Lung (tissue), 17 donors: ENCODE measurements at places on chromosomes 7 and 10. TPM values are rescaled to one million over a fixed set of nuclear protein-coding genes. Genes with fewer than 3 reads are reported as not detected.

Gene CUL1
- total RNA-seq: 56.5 TPM

- no peaks in the 10 kb centered on the region for H3K27me3 ChIP-seq
- no peak overlapping the region for H3K4me3 ChIP-seq
- DNase-seq: no peak
- H3K36me3 ChIP-seq: no peaks in the 10 kb centered on the region
Observed at GRCh38 chr7:134245253-134245652, 71.5 kb downstream of the SLC35B4 start.

GRCh38 chr7:19369182-19369581 is 224.0 kb upstream of the FERD3L start:
- H3K27me3 ChIP-seq: peaks cover 2% of the 10 kb centered on the region
- no peaks in the 10 kb centered on the region for H3K36me3 ChIP-seq
- H3K4me1 ChIP-seq: no peaks in the 10 kb centered on the region
- no peak for DNase-seq
- no peak overlapping the region for H3K4me3 ChIP-seq
- no peak overlapping the region for H3K27ac ChIP-seq

DNA sequence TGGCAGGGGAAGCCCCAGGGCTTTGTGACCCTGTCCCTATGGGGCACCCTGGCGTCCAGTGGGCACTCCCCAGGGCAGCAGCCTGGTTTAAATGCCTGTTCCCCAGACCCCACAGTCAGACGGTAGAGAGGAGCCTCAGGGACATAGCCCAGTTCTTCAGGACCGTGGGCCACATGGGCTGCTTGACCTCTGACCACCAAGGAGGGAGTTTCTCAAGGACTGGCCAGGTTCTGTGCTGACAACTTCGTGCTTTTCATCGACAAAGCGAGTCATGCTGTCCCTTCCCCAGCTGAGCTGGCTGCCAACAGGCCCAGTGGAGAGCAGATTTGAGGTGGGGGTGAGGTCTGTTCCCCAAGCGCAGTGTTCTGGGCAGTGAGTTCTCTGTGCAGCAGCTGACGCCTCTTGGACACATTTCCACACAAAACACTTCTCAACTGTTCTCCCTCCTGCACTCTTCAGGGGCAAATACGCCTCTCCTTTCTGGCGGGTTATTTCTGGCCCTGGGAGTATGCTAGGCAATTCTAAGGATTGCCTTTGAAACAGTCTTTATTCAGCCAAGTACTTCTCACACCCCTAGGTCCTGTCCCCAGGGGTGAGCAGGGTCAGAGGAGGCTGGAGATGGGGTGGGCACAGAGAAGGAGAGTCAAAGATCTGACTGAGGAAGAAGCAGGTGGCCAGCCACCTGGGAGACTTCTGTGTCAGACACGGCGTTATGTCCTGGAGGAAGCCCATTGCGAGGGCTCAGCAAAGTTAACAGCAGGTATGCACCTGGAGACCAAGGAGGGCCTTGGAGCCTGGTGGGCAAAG is 57.3 kb upstream of the CAMK2B start:
- no peak overlapping the region for H3K27ac ChIP-seq
- no peaks in the 10 kb centered on the region for H3K27me3 ChIP-seq
- no peaks in the 10 kb centered on the region for H3K4me1 ChIP-seq
- no peak overlapping the region for H3K4me3 ChIP-seq
- no peaks in the 10 kb centered on the region for H3K36me3 ChIP-seq

Gene ELN
- total RNA-seq: 274 TPM

Gene UBN2
- total RNA-seq: 15.5 TPM

GRCh38 chr10:43172645-43173044 is 34.4 kb downstream of the CSGALNACT2 start:
- H3K4me3 ChIP-seq: no peak overlapping the region
- no peaks in the 10 kb centered on the region for H3K27me3 ChIP-seq
- peaks cover 24% of the 10 kb centered on the region for H3K36me3 ChIP-seq
- peaks cover 7% of the 10 kb centered on the region for H3K4me1 ChIP-seq
- peak overlapping the region; percentile 13 for H3K27ac ChIP-seq

Gene ITIH5
- 68.5 TPM for total RNA-seq

GRCh38 chr7:44655341-44655740 is 48.9 kb downstream of the OGDH start:
- no peak overlapping the region for H3K4me3 ChIP-seq
- no peaks in the 10 kb centered on the region for H3K27me3 ChIP-seq
- no peak for DNase-seq

DNA sequence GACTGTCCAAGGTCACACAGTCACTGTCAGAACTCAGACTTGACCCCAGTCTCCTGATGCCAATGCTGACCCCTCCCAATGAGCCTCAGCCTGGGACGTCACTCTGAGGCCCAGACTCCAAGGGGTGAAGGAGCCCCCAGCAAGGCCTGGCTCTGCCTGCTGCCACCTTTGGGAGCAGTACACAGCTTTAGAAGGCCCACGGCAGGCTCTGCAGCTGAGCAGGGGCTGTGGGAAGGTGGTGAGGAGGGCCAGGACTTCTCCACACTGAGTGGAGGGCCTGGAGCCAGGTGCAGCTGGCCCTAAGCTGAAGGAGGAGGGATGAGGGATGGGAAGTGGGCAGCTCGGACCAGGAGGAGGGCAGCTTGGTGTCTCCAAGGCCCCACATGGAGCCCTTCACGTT is 23.9 kb upstream of the ZMIZ1 start:
- peak; percentile 4 for DNase-seq
- no peak overlapping the region for H3K4me3 ChIP-seq
- H3K27ac ChIP-seq: no peak overlapping the region
- peaks cover 15% of the 10 kb centered on the region for H3K4me1 ChIP-seq
- H3K36me3 ChIP-seq: no peaks in the 10 kb centered on the region
- no peaks in the 10 kb centered on the region for H3K27me3 ChIP-seq

DNA sequence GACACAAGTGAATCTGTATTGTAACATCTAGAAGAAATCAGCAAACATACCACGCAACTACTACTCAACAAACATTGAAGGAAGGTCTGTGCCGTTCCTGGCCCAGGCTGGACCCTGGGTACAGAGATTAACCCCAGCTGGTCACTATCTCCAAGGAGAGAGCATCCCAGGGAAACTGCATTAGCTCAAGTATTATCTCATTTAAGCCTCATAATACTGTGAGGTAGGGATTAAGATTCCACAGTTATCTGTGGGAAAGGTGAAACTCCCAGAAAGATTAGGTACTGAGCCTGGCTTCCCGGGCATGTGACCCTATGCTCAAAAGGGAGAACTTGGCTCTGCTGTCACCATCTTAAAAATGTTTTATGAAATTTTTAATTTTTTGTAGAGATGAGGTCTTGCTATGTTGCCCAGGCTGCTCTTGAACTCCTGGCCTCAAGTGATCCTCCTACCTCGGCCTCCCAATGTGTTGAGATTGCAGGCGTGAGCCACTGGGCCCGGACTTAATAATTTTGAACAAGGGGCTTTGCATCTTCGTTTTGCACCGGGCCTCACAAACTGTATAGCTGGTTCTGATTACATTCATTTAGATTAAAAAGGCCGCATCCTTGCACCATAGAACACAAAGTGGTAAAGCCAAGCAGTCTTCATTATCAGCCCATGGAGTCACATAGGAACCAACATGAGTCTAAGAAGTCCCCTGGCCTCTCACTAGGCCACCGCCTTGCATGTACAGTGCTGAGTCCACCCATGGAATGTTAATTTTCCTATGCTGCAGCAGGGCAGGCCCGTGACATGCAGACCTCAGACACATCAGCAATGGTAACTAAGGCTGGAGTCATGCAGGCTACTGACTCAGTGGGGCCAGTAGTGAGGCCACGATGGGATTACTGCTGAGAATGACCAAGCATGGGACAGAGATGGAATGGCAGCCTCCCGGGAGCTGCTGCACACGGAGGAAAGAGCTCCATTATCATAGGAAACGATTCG is 5.5 kb upstream of the CTBP2 start:
- no peak for DNase-seq
- H3K27ac ChIP-seq: no peak overlapping the region
- H3K4me3 ChIP-seq: no peak overlapping the region

Gene EFCAB10
- total RNA-seq: 23.2 TPM

DNA sequence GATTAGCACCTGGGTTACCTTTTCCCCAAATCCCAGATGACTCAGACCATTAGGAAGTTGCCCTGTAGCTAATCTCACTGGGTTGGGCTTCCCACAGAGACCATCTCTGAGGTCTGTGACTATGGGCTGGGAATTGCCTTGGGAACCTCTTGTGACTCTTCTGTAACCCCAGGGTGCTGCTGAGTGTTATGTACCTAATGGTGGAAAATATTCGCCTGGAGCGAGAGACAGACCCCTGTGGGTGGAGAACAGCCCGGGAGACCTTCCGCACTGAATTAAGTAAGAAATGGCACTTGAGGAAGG is 20.0 kb downstream of the STRIP2 start:
- DNase-seq: no peak
- H3K36me3 ChIP-seq: no peaks in the 10 kb centered on the region
- H3K4me3 ChIP-seq: no peak overlapping the region
- H3K27me3 ChIP-seq: no peaks in the 10 kb centered on the region
- H3K4me1 ChIP-seq: no peaks in the 10 kb centered on the region

- peaks cover 33% of the 10 kb centered on the region for H3K4me1 ChIP-seq
- no peaks in the 10 kb centered on the region for H3K36me3 ChIP-seq
- H3K27ac ChIP-seq: no peak overlapping the region
- H3K4me3 ChIP-seq: peak overlapping the region; percentile 33
Observed at GRCh38 chr10:22335173-22335933, 9.9 kb upstream of the SPAG6 start.

- no peak overlapping the region for H3K4me3 ChIP-seq
- DNase-seq: no peak
- H3K27me3 ChIP-seq: peaks cover 7% of the 10 kb centered on the region
- H3K36me3 ChIP-seq: no peaks in the 10 kb centered on the region
- no peak overlapping the region for H3K27ac ChIP-seq
- no peaks in the 10 kb centered on the region for H3K4me1 ChIP-seq
Observed at GRCh38 chr10:93565446-93565845, 1.0 kb upstream of the FFAR4 start.

Gene VWDE
- 1.7 TPM for total RNA-seq

GRCh38 chr7:69967689-69968450 is 369.6 kb downstream of the AUTS2 start:
- H3K36me3 ChIP-seq: no peaks in the 10 kb centered on the region
- peak; percentile 44 for DNase-seq
- peak overlapping the region; percentile 57 for H3K27ac ChIP-seq
- no peaks in the 10 kb centered on the region for H3K27me3 ChIP-seq
- peaks cover 3% of the 10 kb centered on the region for H3K4me1 ChIP-seq
- H3K4me3 ChIP-seq: no peak overlapping the region

DNA sequence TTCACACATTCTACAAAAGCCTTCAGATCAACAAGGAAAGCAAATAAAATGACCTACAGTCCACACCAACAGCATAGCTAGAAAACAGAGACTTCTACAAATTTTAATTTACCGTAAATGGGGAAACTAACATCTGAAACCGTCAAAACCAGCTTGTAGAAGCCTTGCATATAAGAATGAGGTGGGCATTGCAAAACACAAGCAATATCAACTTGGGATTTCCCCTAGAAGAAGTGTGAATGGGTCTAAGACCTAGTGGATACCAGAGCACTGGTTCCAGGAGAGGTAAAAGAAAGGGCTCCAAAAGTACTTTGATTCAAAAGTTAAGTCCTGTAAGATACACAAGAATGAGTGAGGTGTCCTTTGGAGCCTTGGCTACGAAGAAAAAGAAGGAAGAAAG is 18.7 kb downstream of the RTKN2 start:
- DNase-seq: no peak

Gene GPR141
- total RNA-seq: 5.6 TPM

- no peak overlapping the region for H3K27ac ChIP-seq
- peaks cover 2% of the 10 kb centered on the region for H3K27me3 ChIP-seq
- no peak overlapping the region for H3K4me3 ChIP-seq
- H3K36me3 ChIP-seq: no peaks in the 10 kb centered on the region
- no peaks in the 10 kb centered on the region for H3K4me1 ChIP-seq
Observed at GRCh38 chr10:84270708-84271107, 25.9 kb downstream of the RGR start.

GRCh38 chr10:27717224-27717623 is 28.4 kb downstream of the MKX start:
- H3K4me1 ChIP-seq: peaks cover 3% of the 10 kb centered on the region
- H3K36me3 ChIP-seq: no peaks in the 10 kb centered on the region
- no peak overlapping the region for H3K27ac ChIP-seq
- H3K4me3 ChIP-seq: no peak overlapping the region
- DNase-seq: no peak
- no peaks in the 10 kb centered on the region for H3K27me3 ChIP-seq

Gene A1CF
- 0.06 TPM for total RNA-seq

DNA sequence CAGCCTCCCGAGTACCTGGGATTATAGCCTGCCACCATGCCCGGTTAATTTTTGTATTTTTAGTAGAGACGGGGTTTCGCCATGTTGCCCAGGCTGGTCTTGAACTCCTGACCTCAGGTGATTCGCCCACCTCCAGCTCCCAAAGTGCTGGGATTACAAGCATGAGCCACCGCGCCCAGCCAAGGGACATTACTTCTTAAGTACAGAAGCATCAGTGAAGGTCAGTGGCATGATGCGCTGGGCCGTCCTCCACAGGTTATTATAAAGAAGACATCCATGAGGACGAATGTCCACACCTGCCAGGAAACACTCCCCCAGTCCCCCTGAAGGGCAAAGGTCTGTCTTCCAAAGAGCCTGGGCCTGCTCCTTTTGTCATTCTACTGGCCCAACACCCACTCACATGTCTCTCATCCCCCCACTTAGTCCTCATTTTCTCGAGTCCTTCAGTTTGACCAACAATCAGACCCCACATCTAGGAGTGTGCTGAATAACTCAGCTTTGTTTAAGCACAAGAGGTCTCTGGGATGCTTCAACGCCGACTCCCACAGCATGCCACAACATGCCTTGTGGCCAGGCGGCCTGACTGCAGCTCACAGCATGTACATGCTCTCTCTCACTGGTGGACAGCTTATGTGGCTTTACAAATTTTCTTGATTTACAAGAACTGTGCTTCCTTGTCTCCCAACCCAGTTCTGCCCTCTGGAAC is 73.0 kb downstream of the CTBP2 start:
- peaks cover 18% of the 10 kb centered on the region for H3K36me3 ChIP-seq
- peaks cover 4% of the 10 kb centered on the region for H3K4me1 ChIP-seq
- no peak overlapping the region for H3K4me3 ChIP-seq
- H3K27ac ChIP-seq: no peak overlapping the region

GRCh38 chr10:52368725-52369124 is 54.6 kb downstream of the DKK1 start:
- H3K36me3 ChIP-seq: no peaks in the 10 kb centered on the region
- no peaks in the 10 kb centered on the region for H3K27me3 ChIP-seq
- no peak for DNase-seq
- H3K4me1 ChIP-seq: no peaks in the 10 kb centered on the region
- H3K27ac ChIP-seq: no peak overlapping the region

Gene OTUD1
- 24.3 TPM for total RNA-seq
